Stimulated activated CD4-positive, alpha-beta T cell treated with anti-CD3 and anti-CD28 coated beads, Interleukin-4, amount 100 ng/mL, for 1 hour (primary cell): ENCODE measurements at places on chromosomes 2 and 18.

- no peak for DNase-seq
These were observed 7.1 kb downstream of the WDR54 start for GRCh38 chr2:74428675-74429074.

DNA sequence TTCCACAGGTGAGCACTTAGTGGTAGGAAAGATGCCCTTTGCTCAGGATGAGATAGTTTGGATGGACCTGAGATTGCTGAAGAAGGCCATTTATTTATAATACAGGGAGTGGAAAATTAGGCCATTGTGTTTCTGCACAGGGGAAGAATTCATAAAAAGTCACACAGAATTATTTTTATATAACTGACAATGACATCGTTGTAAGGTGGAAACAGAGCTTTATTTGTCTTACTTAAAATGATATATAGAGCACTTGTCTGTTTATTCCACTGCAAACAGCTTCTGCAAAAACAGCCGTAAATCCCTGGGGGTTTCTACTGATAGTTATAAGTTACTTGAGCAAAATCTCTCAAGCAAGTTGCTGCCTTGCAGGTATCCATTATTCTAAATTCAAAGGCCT lies 158.1 kb upstream of the ZNF521 start:
- DNase-seq, result no peak

GRCh38 chr2:169778446-169778845 lies 20.2 kb upstream of the SSB start:
- DNase-seq, result no peak

GRCh38 chr2:113791697-113792590 lies 35.5 kb upstream of the SLC35F5 start:
- no peak for DNase-seq

DNA sequence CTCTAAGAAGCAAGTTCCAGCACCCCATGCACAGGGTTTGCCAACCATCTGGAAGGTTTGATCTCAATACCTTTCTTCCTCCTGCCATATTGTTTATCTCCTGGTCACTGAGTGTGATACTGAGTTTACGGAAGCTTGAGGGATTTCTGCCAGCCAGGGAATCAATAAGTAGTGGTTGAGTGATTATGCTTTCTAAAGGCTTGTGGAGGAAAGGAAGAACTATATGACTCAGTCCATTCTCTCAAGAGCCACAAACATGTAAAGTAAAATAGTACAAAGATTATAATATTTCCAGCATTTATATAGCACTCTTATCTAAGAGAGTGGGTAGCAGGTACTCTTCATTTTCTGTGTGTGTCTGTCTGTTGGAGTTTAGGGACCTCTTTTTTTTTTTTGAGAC lies 49.2 kb downstream of the SLC4A3 start:
- DNase-seq, result no peak

- DNase-seq, result no peak
These were observed 114.6 kb downstream of the PHLPP1 start for GRCh38 chr18:62829936-62830335.
